ENCODE measurements at places on chromosomes 1 and 21. TPM values are rescaled to one million over a fixed set of nuclear protein-coding genes. Genes with fewer than 3 reads are reported as not detected.

The FBXO28 gene
- total RNA-seq, result 30.0 TPM

The GSTM1 gene
- total RNA-seq, result not detected

The NSL1 gene
- 32.8 TPM for total RNA-seq

The IVL gene
- not detected for total RNA-seq

The NR1I3 gene
- total RNA-seq, result not detected

DNA sequence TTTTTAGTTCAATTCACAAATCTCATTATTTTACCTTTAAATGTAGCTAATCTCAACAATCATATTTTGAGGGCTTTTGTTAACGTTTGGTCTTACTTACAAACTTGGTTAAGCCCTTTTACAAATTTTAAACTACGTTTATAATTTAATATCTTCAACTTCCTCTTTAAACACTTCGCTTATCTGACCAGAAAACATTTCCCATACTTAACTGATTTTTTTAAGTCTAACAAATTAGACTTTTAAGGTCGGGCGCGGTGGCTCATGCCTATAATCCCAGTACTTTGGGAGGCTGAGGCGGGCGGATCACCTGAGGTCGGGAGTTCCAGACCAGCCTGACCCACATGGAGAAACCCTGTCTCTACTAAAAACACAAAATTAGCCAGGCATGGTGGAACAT lies 300.9 kb downstream of the LMX1A start:
- H3K27me3 ChIP-seq, result no peaks in the 10 kb centered on the region
- H3K4me3 ChIP-seq, result no peak overlapping the region
- H3K4me1 ChIP-seq, result no peaks in the 10 kb centered on the region
- no peaks in the 10 kb centered on the region for H3K36me3 ChIP-seq

- peaks cover 6% of the 10 kb centered on the region for H3K4me1 ChIP-seq
- H3K4me3 ChIP-seq, result no peak overlapping the region
- no peak for DNase-seq
- no peaks in the 10 kb centered on the region for H3K27me3 ChIP-seq
Measured at GRCh38 chr1:151944126-151944856, 35.0 kb upstream of the THEM4 start.

Data from IMR-90 (cell line).